ENCODE measurements at places on chromosomes 16 and 17.

- DNase-seq: no peak
Observed at GRCh38 chr17:78316867-78317789, 42.7 kb downstream of the SOCS3 start.

DNA sequence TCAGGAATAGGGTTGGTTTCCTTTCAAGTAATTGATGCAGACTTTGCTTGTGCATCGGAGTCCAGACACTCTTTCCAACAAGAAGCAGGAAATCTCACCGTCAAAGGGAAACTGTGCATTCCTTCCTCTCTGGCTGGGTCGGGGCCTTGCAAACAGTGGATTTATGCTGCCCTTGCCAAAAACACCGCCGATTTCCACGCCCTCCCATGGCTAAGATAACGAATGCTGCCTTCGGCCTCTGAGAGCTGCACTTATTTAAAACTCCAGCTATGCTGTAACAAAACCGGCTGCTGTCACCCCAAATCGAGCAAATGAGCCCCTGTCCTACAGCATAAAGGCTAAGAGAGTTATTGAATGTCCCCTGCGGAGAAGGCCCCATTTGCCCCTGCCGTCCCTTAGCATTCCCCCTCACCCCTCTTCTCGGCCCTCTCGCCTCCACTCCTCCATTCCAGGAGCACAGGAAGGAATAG, 275.5 kb upstream of the IRX5 start:
- DNase-seq: no peak

DNA sequence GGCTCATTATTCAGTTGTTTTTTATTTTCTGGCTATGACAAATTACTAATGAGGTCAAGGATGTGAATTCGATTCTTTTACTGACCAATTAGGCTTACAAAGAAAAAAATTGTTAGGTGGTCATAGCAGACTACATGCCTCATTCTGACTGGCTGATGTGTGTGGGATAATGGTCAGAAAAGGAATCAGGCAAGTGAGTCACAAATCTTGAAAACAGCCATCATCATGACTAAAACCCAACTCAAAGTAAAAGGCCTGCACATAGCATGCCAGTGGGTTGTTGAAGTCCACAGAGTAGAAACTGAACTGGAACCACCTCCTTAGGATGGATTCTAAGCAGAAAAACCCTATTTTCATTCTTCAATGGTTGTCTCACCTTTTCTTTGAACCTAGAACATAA, 8.6 kb downstream of the RPGRIP1L start:
- DNase-seq: no peak

DNA sequence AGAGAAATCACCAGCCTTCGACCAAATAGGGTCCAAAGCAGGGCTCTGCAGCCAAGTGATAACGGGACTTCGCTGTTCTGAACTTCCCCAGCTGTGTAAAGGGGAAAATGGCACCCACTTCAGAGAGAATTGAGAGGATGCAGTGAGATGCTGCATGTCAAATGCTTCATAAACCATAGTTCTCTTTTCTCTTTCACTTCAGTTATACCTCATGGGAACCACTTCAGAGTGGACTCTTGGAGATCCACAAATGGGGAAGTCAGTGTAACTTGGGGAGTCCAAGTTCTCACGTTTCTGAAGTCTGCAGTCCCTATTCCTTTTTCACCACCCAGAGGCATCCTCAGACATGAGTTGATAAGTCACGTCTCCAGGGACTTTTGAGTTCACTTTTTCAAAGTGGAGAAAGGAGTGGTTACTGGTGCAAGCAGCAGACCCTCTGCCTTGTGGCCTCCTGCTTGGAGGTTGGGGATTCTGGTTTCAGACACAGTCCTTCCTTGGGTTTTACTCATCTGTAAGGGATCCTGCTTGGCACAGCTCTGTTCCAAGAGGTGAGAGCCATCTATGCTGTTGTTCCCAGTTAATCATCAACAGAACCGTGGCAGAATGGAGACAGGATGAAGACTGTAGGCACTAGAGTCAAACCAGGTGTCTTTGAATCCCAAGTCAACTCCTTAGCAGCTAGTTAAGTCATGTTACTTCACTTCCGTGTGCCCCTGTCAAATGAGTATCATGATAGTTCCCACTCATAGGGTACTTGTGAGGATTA, 123.4 kb upstream of the NOL11 start:
- no peak for DNase-seq

DNA sequence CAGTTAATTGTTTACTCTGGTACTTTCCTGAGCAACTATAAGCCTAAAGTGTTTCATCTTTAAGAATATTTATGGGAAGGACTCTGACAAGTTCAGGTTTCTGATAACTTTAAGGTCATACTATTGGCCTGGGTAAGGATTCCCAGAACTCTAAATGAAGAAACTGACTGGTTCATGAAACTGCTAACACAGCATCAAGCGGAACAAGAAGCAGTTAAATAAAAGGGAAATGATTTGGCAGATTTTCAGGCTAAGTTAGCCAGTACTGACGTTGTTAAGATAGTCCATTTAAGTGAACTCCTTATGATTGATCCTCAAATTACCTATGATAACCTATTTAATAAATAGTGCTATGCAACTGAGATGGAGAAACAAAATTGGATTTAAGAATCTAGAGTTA, 101.6 kb upstream of the CES5A start:
- DNase-seq: no peak

GRCh38 chr17:81551458-81552243, 502 bp downstream of the FAAP100 start:
- DNase-seq: no peak
